GM13976 (cell line): ENCODE measurements at places on chromosomes 4 and X.

DNA sequence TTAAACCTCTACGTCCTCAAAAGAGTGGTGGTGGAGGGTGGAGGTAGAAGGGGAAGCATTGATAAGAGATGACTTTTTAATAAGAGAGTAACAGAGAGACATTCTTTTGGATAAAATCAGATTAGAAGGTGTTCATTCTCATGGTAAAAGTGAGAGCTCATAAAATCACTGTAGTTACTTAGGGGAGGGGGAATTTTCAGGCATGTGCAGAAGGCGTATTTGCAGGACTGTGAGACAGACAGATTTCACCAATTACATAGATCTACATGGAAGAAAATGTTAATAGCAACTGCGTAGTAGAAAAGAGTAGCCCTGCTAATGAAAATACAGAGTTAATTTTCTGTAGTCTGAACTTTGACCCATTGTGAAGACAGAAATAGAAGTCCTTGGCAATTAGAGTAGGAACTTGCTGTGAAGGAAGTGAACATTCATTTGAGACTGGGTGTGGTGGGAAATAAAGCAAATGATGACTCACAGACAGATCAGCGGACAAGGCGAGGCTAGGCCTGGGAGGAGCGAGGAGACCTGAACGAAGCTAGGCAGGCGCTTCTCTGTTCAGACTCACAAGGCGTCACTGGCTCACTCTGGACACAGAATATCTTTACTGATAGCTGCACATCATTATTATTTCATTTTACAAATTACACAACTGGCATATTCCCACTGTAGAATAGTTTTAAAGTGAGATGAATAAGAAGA lies 57.2 kb upstream of the FAM9C start:
- no peak for DNase-seq

DNA sequence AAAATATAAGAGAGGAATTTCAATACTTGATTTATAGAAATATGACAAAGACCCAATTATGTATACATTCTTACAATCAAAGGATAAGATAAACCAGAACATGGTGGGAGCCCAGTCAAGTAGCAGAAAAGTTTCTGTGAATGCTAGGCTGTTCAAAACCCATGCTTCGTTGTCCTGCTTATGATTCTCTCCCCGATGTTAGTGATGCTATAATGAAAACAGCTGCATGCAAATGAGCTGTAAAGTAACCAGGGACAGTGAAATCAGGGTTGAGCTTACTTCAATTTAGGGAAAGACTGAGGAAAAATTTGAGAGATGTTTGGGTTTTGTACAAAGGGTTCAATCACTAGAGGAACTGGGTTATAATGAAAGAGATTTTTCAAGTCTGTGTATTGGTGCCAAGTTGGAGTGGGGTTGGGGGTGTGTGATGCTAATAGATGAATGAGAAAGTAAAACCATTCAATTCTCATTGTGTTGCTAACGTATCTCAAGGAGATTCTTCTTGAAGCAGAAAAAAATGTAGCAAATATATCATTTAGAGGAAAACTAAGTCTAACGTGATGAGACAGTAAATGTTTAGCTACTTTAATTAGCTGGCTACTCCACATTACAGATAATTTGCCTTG lies 59.3 kb upstream of the PPP1R2C start:
- DNase-seq: no peak

- DNase-seq: no peak
Observed at GRCh38 chr4:176444741-176445140, 125.0 kb downstream of the SPCS3 start.

DNA sequence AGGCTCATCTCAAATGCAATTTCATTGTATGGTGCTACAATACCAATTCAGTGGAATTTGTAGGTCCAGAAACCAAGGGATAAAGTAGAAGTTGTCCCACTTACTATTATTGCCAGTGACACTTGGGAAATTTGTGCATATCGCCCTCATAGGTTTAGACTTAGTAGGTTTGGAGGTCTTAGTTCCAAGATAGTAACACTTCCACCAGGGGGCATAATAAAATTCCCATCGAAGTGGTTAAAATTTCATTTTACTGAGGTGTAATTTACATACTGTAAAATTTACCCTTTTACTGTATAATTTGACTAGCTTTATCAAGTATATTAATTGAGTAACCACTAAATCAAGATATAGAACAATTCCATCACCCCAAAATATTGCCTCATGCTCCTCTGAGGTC lies 174.6 kb downstream of the INPP4B start:
- no peak for DNase-seq

- DNase-seq: no peak
Observed at GRCh38 chr4:85798012-85798770, 323.2 kb downstream of the ARHGAP24 start.

DNA sequence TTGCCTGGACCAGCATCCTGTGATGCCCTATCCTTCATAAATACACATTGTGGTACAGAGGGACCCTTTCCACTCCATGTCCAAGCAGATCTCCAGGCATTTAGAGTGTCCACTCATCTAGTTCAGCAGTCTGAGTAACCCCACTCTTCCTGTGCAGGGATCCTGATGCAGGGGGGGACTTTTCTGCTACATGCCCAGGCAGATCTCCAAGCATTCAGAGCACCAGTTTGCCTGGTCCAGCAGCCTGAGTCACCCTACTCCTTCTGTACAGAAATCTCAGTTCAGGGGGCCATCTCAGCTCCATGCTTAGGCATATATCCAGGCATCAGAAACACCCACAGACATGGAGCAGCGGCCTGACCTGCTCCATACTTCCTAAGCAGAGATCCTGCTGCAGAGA lies 1089.8 kb downstream of the FAT4 start:
- no peak for DNase-seq

GRCh38 chrX:20664131-20664530 lies 397.4 kb upstream of the RPS6KA3 start:
- DNase-seq: no peak
